Activated CD8-positive, alpha-beta memory T cell treated with anti-CD3 and anti-CD28 coated beads for 24 hours (primary cell): ENCODE measurements at places on chromosomes 6 and 20.

GRCh38 chr6:163349696-163350095, 64.8 kb upstream of the QKI start:
- DNase-seq, result no peak

DNA sequence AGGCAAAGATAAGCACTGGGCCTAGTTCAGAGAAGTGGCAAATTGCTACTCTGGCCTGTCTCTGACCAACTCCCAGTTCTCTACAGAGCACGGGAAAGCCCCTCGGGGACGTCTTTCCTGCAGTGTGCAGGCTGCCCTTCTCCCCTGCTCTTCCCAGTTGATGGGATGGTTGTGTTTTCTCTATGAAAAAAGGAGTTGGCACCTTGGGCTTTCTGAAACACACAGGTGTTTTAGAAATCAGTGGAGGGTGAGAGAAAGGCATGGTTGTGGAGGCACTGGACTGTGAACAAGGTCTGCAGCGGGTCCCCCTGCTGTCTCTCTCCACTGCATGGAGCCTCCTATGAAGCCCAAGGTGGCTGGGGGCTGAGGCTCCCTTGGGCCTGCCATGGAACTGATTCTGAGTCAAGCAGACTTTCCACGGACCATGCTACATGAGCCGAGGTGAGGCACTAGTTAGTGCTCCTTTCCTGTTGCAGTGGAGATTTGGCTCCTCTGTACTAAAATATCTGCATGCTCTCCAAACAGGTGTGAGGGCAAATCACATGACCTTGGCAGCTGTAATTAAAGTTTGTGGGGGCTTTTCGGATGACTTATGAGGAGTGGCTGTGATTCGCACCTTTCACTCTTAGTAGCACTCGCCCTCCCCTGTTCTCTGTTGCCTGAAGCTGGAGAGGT, 16.3 kb downstream of the GTSF1L start:
- DNase-seq, result no peak

GRCh38 chr20:51258582-51259165, 235.8 kb upstream of the KCNG1 start:
- no peak for DNase-seq

GRCh38 chr20:11117808-11118528, 444.2 kb upstream of the JAG1 start:
- no peak for DNase-seq

DNA sequence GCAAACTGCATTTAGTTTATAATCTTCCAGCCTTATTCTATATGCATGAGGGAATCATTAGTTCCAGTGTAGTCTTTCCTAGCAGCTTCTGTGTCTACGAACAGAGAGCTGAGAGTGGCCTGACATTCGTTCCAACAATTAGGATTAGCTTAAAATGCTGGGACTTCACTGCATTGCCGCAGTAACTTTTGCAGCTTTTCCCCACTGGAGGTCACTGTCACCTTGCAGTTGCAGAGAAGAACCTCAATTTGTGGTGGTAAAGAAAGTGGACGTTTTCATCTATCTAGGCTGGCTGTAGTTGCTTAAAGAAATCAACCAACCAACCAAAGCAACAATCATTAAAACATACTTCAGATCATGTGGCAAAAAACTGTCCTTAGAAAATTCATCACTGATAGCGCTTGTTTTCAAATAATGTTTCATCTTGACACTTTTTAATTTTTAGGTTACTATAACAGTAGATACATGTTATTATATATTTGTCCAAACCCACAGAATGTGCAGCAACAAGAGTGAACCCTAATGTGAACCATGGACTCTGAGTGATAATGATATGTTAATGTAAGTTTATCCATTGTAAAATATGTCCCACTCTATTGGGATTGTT, 12.2 kb downstream of the MYLK4 start:
- peak; percentile 62 for DNase-seq
